ENCODE measurements at places on chromosomes 1 and 21.

- H3K4me1 ChIP-seq = peaks cover 4% of the 10 kb centered on the region
- no peak for DNase-seq
- no peaks in the 10 kb centered on the region for H3K27me3 ChIP-seq
- peaks cover 9% of the 10 kb centered on the region for H3K36me3 ChIP-seq
- H3K27ac ChIP-seq = no peak overlapping the region
Measured at GRCh38 chr1:107617456-107617855, 347.5 kb downstream of the VAV3 start.

DNA sequence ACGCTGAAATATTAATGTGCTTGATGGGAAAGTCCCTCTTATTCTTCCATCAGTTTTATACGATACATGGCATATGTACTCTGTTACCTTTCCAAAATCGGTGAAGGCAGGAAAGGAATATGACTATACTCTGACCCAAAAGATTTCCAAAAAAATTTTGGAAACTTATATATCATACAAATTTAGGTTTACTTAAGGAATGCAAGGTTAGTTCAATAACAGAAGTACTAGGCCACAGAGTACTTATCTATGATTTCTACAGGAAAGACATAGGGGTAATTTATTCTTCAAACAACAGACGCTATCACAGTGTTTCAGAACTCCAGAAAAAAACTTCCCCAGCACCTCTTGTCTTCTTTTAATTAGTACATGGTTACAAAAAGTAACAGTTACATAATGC is 84.8 kb downstream of the COP1 start:
- H3K27ac ChIP-seq = no peak overlapping the region
- no peaks in the 10 kb centered on the region for H3K27me3 ChIP-seq
- no peak overlapping the region for H3K4me3 ChIP-seq
- no peaks in the 10 kb centered on the region for H3K36me3 ChIP-seq
- DNase-seq = no peak

DNA sequence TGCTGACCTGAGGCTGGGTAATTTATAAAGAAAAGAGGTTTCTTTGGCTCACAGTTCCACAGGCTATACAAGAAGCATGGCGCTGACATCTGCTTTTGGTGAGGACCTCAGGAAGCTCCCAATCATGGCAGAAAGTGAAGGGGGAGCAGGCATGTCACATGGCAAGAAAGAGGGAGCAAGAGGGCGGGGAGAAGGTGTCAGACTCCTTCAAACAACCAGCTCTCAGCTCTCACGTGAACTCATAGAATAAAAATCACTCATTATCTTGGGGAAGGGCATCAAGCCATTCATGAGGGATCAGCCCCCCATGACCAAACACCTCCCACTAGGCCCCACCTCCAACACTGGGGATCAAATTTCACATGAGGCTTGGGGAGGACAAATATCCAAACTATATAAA is 266.8 kb downstream of the RHOU start:
- H3K36me3 ChIP-seq = no peaks in the 10 kb centered on the region
- H3K4me1 ChIP-seq = no peaks in the 10 kb centered on the region
- DNase-seq = peak; percentile 18
- H3K27me3 ChIP-seq = no peaks in the 10 kb centered on the region
- H3K4me3 ChIP-seq = no peak overlapping the region
- H3K27ac ChIP-seq = no peak overlapping the region

- H3K27me3 ChIP-seq = no peaks in the 10 kb centered on the region
- no peaks in the 10 kb centered on the region for H3K36me3 ChIP-seq
- H3K4me3 ChIP-seq = peak overlapping the region; percentile 75
- H3K27ac ChIP-seq = peak overlapping the region; percentile 96
Measured at GRCh38 chr1:52552236-52552504, 722 bp downstream of the TUT4 start.

GRCh38 chr1:14160781-14161180 is 437.7 kb upstream of the KAZN start:
- DNase-seq = no peak
- H3K36me3 ChIP-seq = no peaks in the 10 kb centered on the region
- H3K4me1 ChIP-seq = no peaks in the 10 kb centered on the region
- no peaks in the 10 kb centered on the region for H3K27me3 ChIP-seq

GRCh38 chr1:232718928-232719927 is 86.0 kb upstream of the MAP10 start:
- no peaks in the 10 kb centered on the region for H3K36me3 ChIP-seq
- no peak for DNase-seq
- H3K27me3 ChIP-seq = no peaks in the 10 kb centered on the region
- H3K4me1 ChIP-seq = no peaks in the 10 kb centered on the region

- no peaks in the 10 kb centered on the region for H3K4me1 ChIP-seq
- no peaks in the 10 kb centered on the region for H3K36me3 ChIP-seq
- DNase-seq = no peak
- H3K4me3 ChIP-seq = no peak overlapping the region
Measured at GRCh38 chr1:101540161-101540560, 303.3 kb downstream of the S1PR1 start.

DNA sequence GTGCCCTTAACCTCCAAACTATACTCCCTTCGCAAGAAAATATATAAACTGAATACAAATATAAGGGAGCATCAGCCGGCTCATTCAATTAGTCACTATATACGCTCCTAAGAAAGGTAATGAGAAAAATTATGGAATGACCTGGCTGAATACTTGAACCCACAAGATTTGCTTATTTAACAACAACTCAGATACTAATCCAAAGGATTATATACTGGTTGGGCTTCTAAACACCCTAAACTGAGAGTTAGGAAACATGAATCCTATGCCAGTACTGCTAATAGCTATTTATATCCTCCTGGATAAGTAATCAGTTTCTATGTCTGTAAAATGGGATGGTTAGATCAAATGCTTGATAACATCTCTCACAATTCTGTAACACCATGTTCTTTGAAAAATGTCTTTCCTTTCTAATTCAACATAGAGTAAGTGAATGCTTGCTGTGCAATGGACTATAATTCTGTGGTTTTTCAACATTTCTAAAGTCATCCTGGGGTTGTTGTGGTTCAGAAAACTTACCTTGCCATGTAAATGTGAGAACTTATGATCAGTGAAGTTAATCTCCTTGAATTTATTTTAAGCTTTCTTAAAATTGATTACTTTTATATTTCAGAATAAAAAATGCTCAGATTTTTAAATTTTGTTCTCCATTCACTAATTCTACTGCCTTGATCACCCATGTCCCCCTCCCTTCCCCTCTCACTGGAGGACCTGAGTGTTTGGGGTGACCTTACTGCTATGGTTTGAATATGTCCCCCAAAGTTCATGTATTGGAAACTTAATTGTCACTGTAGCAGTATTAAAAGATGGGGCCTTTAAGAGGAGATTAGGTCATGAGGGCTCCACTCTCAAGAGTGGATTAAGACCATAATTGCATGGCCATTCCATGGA is 14.5 kb downstream of the DUSP10 start:
- peak; percentile 20 for DNase-seq
- H3K4me1 ChIP-seq = peaks cover 26% of the 10 kb centered on the region
- no peaks in the 10 kb centered on the region for H3K36me3 ChIP-seq

- no peak overlapping the region for H3K4me3 ChIP-seq
- DNase-seq = no peak
- H3K36me3 ChIP-seq = no peaks in the 10 kb centered on the region
- H3K4me1 ChIP-seq = peaks cover 40% of the 10 kb centered on the region
- no peaks in the 10 kb centered on the region for H3K27me3 ChIP-seq
- peak overlapping the region; percentile 90 for H3K27ac ChIP-seq
Measured at GRCh38 chr1:234861761-234862160, 251.8 kb upstream of the IRF2BP2 start.

DNA sequence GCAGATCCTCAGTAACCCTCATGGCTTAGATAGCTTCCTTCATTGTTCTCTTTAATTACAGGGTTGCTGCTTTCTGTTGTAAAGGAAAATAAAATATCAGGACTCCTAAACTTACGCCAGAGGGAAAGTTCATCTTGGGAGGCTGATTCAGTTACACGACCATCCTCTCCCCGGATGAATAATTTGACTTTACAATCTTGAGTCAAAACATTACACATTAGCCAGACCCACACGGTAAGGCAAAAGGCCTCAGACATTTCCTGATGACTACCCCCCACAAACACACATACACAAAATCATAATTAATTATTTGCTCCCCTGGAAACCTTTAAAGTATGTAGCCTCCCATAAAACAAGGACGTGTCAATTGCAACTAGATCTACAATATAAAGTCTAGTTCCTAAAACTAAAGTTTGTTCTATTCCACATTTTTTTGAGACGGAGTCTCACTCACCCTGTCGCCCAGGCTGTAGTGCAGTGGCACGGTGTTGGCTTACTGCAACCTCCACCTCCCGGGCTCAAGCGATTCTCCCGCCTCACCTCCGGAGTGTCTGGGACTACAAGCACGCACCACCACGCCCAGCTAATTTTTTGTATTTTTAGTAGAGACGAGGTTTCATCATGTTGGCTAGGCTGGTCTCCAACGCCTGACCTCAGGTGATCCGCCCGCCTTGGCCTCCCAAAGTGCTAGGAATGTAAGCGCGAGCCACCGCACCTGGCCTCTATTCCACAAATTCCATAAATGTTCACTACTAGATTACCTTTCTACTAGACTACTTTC is 830 bp upstream of the PRDX1 start:
- peak overlapping the region; percentile 99 for H3K27ac ChIP-seq
- H3K4me3 ChIP-seq = peak overlapping the region; percentile 88

DNA sequence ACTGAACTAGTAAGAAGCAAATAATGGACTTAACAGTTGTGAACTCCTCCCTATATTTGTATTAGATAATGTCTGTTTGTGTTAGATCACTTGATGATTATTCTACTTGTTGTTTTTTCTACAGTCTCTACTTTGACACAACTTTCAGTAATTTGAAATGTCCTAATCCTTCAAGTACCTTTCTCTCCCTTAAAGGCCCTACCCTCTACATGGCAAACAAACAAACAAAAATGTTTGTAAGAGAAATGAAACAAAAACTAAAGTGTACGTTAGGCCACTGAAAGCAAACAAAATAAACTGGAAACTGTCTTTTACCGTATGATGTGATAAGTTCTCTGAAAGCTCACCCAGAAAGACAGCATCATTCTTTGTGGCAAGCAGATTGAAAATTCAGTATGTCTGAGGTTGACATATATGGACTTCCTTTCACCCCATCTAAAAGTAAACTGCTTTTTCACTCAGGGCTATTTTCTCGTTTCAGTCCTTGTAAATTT is 255.9 kb upstream of the SNX7 start:
- no peaks in the 10 kb centered on the region for H3K27me3 ChIP-seq
- H3K4me3 ChIP-seq = no peak overlapping the region
- no peaks in the 10 kb centered on the region for H3K36me3 ChIP-seq
- no peaks in the 10 kb centered on the region for H3K4me1 ChIP-seq
- H3K27ac ChIP-seq = no peak overlapping the region

- H3K4me1 ChIP-seq = no peaks in the 10 kb centered on the region
- no peaks in the 10 kb centered on the region for H3K27me3 ChIP-seq
- H3K4me3 ChIP-seq = no peak overlapping the region
- no peak for DNase-seq
- no peak overlapping the region for H3K27ac ChIP-seq
Measured at GRCh38 chr1:119124764-119125163, 15.7 kb downstream of the WARS2 start.

- no peak for DNase-seq
- no peak within 1 kb of the TSS for H3K27ac ChIP-seq
- H3K27me3 ChIP-seq = peaks cover 4% of the 10 kb centered on the region
- H3K4me3 ChIP-seq = peak within 1 kb of the TSS; percentile 20
- H3K4me1 ChIP-seq = peaks cover 7% of the 10 kb centered on the region
Measured at GRCh38 chr1:2019172-2019543, at the start of gene GABRD. GABRD (plus strand) TSS chr1:2019345; CDS start chr1:2019424, 79 bp downstream.

- H3K4me3 ChIP-seq = no peak overlapping the region
- H3K4me1 ChIP-seq = no peaks in the 10 kb centered on the region
- DNase-seq = no peak
- H3K27ac ChIP-seq = no peak overlapping the region
- H3K27me3 ChIP-seq = no peaks in the 10 kb centered on the region
Measured at GRCh38 chr21:40765811-40766210, 81.1 kb downstream of the DSCAM start.

DNA sequence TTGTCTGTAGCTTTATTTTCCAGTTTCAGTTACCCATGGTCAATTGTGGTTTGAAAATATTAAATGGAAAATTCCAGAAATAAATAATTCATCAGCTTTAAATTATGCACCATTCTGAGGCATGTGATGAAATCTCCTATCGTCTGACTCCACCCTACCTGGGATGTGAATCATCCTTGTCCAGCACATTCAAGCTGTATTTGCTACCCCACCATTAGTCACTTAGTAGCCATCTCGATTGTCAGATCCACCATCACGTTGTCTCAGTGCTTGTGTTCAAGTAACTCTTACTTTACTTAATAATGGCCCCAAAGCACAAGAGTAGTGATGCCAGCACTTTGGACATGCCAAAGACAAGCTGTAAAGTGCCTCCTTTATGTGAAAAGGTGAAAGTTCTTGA is 4.0 kb downstream of the STPG1 start:
- H3K4me3 ChIP-seq = no peak overlapping the region
- peak overlapping the region; percentile 19 for H3K27ac ChIP-seq
- no peaks in the 10 kb centered on the region for H3K36me3 ChIP-seq
- DNase-seq = no peak
- H3K27me3 ChIP-seq = no peaks in the 10 kb centered on the region
- peaks cover 16% of the 10 kb centered on the region for H3K4me1 ChIP-seq

- H3K4me1 ChIP-seq = no peaks in the 10 kb centered on the region
- no peaks in the 10 kb centered on the region for H3K36me3 ChIP-seq
- no peak overlapping the region for H3K4me3 ChIP-seq
- DNase-seq = no peak
Measured at GRCh38 chr1:170768929-170769328, 105.0 kb downstream of the PRRX1 start.

DNA sequence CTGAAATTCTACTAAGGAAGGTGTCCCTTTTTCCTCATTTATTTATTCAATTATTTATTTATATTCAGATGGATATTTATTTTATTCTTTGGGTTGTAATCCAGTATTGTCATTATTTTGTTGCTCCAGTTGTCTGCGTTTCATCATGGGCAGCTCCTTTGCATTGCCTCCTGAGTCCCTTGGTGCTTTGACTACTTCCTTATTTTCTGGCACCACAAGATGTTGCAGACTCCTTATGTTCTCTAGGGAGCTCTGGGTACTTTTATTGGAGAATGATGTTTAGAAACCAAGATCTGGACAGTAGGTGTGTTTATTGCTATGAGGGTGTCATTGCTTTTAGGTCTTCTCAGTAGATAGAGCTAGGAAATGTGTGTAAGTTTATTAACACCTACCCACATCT is 59.9 kb upstream of the ERRFI1 start:
- no peak for DNase-seq
- no peak overlapping the region for H3K27ac ChIP-seq
- H3K4me1 ChIP-seq = peaks cover 18% of the 10 kb centered on the region

GRCh38 chr21:37058261-37058660 is 14.6 kb downstream of the PIGP start:
- no peaks in the 10 kb centered on the region for H3K36me3 ChIP-seq
- H3K4me1 ChIP-seq = peaks cover 10% of the 10 kb centered on the region
- H3K4me3 ChIP-seq = no peak overlapping the region
- no peaks in the 10 kb centered on the region for H3K27me3 ChIP-seq

DNA sequence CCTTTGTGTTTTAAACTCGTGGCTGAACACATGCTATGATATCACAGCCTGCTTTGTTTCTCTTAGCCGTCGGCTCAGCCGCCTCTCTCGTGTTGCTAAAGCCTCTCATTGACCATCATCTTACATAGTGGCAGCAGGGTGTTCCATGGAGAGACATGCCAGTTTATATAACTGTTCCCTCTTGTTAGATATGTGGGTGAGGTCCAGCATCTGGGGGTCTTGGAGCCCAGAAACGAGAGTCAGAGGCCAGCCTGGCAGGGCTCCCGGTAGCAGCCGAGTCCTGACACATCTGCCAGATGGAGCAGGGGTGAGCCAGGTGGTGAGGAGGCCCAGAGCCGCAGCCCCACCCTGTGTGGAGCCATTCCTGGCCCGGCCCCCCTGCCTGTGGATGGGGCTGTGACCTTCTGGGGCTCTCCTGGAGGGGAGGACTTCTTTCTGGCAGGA is 11.9 kb downstream of the PODN start:
- H3K36me3 ChIP-seq = no peaks in the 10 kb centered on the region
- H3K27ac ChIP-seq = peak overlapping the region; percentile 53
- no peaks in the 10 kb centered on the region for H3K4me1 ChIP-seq
- no peak overlapping the region for H3K4me3 ChIP-seq
- no peak for DNase-seq

Data from vagina (tissue), 2 donors.